D341Med (cell line): ENCODE measurements at places on chromosomes 13 and 19.
A peak's percentile ranks its signal among the peaks of the same experiment; 100 is the strongest.

GRCh38 chr13:97141564-97142005, 80.5 kb upstream of the MBNL2 start:
- DNase-seq: peak; percentile 28

DNA sequence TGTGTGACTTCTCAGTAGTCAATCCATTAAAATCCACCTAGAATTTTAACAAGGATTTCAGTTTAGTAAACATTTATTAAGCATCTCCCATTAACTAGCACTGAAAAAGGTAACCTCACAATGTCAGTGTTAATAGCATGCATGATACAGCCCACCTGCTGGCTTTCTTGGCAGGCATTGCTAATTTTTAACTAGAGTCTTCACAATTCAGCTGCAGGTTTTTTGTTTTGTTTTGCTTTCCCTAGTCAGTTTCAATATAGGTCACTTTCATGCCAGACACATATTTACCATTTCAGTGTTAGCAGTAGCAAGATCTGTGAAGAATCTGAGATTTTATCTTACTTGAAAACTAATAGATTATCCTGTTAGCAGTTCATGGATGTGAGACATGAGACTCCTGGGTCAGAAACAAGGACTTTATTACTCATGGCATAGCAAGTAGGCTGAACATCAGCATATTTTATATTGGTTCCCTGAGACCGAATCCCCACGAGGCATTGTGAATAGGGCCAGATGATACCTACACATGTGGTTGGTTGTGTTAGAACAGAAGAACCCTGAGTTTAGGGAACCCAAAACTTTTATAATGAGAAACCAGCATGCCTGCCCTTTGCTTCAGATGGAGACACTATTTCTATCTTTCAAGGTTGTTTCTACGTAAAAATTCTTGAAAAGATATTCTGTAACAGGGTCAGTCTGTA, 198.0 kb upstream of the HTR2A start:
- no peak for DNase-seq

DNA sequence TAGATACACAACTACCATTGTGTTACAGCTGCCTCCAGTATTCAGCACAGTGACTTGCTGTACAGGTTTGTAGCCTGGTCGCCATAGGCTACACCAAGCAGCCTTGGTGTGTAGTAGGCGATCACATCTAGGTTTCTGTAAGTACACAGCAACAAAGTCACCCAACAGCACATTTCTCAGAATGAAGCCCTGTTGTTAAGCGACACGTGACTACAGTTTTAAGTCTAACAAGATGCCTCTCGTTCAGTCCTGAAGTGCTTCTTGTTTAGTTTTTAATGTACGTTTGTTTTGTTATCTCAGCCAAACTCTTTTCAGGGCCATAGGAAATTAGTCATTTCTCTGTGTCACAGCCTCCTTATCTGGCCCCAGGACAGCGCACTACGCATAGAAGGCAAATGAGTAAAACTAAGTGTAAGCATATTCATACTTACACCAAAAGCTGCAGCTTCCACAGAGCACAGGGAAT, 50.0 kb upstream of the GPR183 start:
- no peak for DNase-seq

- no peak for DNase-seq
These were observed 1.3 kb upstream of the SOX21 start for GRCh38 chr13:94713561-94714182.

- no peak for DNase-seq
These were observed 100.2 kb upstream of the SIAH3 start for GRCh38 chr13:45951724-45952123.
